SK-N-SH treated with all-trans-retinoic acid at 6 μM for 48 hours (cell line): ENCODE measurements at places on chromosomes 11 and 22.

- no peak for ATAC-seq
Measured at GRCh38 chr11:99422581-99423427, 402.1 kb downstream of the CNTN5 start.

DNA sequence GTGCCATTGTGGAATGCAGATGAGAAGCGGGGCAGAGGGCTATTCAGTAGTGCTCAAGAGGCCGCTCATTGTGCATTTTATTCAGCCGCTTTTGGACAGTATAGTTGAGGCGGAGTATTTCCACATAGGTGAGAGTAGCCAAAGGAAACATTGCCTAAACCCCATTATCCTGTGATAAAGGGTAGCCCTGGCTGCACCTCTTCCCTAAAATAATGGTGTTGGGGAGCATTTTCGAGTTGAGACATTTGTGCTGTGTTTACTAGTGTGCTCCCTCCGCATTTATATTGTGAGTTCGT lies 68.8 kb downstream of the SPECC1L start:
- ATAC-seq = no peak

- no peak for ATAC-seq
Measured at GRCh38 chr11:2095198-2095520, 44.0 kb downstream of the IGF2 start.

DNA sequence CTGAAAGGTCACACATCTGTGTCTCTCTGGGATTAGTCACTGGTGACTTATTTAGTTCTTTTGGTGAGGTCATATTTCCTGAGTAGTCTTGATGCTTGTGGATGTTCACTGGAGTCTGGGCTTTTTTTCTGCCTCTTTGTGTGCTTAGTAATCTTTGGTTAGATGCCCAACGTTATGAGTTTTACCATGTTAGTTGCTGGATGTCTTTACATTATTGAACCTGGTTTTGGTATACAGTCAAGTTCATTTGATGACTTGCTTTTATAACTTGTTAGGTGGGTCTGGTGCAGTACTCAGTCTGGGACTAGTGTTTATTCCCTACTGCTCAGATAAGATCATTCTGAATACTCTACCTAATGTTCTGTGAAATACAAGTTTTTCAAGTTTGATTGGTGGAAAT lies 26.2 kb upstream of the SLC37A2 start:
- ATAC-seq = peak; percentile 91

DNA sequence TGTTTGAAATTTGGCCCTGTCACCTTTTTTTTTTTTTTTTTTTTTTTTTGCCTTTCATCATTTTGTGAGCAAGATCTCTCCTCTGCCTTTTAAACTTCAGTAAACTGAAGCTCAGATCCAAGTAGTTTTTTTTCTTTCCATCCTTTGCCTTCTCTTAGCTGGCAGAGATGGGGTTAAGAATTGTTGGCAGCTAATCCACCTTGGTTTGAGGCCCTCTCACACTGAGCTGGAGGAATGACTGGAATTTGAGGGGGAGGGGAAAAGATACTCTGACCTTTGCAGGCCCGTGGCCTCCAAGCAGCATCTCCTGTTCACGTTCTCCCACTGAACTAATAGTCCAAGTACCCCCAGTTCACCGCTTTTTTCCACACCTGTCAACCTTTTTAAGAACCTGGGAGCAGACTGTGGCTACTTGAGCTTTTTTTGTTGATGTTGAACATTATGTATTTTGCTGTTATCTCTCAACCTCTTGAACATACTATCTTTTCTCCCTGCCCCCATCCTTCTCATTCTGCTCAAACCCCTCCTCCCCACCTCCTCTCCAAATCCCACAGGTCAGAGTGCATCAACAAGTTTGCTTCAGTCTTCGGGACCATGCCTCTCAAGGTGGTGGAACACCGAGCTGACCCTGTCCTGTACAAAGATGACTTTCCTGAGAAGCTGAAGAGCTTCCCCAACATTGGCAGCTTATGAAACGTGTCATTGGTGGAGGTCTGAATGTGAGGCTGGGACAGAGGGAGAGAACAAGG lies 66.2 kb downstream of the ALX4 start:
- peak; percentile 70 for ATAC-seq

- ATAC-seq = no peak
Measured at GRCh38 chr11:126781942-126782341, 218.6 kb downstream of the KIRREL3 start.

DNA sequence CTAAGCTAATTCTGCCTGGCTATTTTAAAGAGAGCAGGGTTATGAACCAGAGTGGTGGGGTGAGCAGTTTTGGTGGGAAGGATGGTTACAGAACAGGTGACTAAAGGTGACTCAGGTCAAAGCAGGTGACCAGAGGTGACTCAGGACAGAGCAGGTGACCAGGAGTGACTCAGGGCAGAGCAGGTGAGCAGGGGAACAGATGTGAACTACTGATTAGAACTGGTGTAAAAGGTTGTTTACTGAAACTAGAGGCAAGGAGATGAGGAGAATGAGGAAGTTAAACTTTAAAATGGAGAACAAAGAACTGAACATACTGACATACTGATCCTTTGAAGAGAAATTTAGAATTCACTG lies 15.4 kb upstream of the HYLS1 start:
- no peak for ATAC-seq

DNA sequence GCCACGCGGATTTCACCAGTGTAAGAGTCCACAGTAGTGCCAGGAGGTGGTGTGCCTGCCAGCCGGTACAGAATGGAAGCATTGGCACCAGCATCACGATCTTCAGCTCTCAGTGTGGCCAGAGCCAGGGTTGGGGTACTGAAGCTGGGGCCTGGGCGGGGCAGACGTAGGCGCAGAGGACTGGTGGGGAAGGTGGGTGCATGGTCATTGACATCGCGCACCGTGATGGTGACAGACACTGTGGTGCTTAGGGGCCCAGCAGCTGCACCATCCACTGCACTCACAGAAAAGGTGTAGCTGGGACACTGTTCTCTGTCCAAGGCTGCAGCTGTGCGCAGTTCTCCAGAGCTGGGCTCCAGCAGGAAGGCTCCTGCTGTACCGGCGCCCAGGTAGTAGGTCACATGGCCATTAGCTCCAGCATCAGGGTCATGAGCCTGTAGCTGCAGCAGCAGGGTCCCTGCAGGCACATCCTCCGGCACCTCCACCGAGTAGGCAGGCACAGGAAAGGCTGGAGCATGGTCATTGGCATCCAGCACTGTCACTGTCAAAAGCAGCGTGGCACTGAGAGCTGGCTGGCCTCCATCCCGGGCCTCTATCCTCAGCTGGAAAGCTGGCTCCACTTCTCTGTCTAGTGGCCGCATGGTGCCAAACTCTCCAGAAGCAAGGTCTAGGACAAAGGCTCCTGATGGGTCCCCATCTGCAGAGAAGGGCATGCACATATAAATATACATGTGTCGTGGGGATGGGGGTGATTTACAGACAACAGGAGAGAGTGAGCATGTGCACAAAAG lies 7.9 kb upstream of the TPP1 start:
- no peak for ATAC-seq
